ENCODE measurements at places on chromosomes 4 and X.
A peak's percentile ranks its signal among the peaks of the same experiment; 100 is the strongest.

- DNase-seq: peak; percentile 1
Measured at GRCh38 chrX:140817943-140818342, 108.4 kb downstream of the LINC00632 start.

DNA sequence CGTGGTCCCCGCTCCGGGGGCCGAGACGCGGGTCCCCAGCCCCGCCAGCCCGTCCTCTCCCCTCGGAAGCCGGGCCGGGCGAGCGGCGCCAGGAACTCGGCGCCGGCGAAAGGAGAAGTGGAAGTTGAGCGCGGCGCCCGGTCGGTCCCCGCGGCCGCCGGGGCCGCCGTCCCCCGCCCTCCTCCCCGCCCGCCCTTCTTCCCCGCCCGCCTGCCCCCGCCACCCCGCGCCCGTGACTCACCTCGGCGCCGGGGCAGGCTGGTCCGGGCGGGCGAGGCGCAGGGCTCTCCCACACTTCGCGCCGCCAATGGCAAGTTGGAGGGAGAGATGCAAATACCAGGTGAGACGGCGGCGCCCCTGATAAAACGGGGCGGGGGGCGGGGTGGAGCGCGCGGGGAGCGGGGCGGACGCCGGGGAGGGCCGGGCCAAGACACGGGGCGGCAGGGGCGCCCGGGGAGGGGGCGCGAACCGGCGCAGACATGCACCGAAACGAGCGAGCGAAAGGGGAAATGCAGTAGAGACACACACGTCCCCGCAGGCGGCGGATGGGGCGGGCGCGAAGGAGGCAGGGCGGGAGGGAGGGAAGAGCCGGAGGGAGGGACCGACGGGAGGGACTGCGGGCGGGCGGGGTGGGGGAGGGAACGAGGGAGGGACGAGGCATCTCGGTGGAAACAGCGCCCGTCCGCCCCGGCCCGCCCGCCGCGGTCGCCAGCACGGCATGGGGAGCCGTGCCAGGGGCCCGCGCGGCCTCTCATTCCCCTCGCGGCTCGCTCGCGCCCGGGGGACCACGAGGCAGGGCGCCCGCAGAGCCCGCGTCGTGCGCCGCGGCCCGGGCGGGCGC is at the start of gene ELF4:
Gene ELF4, minus strand, starts transcription at position 119 of the 841 bp plus-strand sequence. CDS start 29,167 bp downstream, outside the sequence.
- DNase-seq: no peak

- DNase-seq: no peak
Measured at GRCh38 chrX:101429934-101430333, 21.9 kb downstream of the HNRNPH2 start.

DNA sequence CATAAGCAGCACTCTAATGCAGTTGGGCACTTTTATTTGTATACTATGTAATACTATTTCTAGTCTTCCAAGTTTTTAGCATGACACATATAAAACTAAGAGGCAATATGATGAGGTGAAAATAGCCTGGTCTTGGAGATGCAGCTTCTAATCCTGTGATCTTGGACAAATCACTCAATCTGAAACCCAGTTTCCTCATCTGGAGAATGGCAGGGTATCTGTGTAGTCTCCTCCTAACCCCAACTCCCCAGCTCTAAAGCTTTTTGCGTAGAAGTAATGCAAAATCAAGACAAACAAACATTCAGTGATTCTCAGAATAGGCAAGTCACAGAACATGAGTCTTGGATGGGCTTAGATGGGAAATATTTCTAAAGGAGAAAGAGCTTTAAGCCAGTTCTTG is 36.7 kb upstream of the IL21 start:
- DNase-seq: no peak

GRCh38 chr4:58551676-58552075 is 1441.5 kb upstream of the IGFBP7 start:
- DNase-seq: no peak

DNA sequence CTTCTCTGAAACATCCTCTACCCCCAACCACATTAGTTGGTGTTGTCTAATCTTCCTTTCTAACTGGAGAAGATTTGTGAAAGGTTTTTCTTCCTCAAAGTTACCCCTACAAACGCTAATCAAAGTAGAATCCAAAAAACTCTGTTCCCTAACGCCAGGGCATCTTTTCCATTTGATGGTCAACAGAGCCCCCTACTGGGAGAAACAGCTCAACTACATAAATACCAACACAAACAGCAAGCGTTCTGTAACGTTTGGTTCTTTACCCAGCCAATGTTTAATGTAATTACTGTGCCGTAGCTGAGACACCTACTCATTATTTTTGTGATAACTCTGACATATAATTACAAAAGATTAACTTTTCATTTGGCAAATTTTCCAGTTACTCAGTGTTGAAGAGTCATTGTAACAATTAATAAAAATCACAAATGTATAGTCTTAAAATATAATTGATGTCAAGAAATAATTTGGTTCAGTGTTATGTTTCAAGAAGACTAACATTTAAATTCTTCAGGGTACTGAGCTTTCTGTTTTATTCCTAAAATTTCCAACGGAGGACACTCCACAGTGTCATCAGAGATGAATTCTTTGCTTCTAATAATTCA is 94.9 kb upstream of the TBC1D9 start:
- peak; percentile 54 for DNase-seq

DNA sequence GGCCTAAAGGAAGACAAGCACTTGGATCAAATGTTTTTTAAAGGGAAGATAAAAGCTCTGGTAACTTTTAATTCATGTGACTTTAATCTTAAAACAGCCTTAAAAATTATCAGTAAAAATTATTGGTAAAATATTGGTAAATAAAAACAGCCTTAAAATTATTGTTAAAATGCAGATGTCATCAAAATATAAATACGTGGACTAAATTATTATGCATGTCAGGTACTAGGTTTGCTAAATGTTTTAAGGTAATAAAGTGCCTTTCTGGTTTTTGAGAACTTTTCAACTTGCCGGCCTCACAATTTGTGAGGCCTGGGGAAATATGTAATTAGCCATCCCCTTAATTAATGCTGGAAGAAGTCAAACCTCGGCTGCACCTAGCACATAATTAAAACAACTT is 147.7 kb downstream of the PRR32 start:
- DNase-seq: no peak

DNA sequence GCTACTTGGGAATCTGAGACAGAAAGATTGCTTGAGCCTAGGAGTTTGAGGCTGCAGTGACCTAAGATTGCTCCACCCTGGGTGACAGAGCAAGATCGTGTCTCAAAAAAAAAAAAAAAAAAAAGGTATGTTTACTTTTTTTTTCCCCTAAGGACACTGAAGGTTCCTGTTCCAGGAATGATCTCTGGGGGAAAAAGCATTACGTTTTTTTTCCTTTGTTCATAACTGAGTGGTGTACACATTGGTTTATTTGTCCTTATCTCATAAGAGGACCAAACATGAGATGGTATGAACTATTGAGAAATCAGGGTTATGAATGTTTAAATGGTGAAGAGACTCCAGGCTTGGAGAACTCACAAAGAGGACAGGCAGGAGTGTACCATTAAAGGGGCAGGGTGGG is 120.4 kb upstream of the IL1RAPL2 start:
- DNase-seq: no peak

- peak; percentile 57 for DNase-seq
Measured at GRCh38 chr4:176277162-176277904, 8.3 kb upstream of the ASB5 start.

DNA sequence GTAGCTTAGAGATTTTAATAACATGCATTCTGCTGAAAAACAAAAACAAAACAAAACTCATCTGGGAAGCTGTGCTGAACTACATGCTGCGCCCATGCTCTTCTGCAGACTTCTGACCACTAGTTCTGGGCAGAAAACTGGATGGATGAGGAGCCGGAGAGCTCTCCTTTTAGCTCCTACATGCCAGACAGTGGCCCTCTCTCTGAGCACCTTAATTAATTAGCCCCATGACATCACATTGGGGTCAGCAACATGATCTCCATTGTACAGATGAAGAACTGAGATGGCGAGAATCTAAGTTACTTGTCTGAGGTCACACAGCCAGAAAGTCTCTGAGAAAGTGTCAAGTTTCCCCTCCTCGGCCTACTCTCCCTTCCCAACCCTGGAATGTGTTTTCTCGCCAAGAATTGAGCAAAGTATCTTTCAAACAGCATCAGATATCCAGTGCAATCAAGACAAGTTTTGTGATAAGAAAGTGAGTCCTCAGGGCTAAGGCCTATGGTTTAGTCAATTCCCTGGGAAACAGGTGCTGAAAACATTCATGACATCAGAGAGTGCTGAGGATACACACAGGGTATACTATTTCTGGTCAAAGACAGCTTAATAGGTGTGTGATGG is 21.6 kb downstream of the SCD5 start:
- DNase-seq: no peak

DNA sequence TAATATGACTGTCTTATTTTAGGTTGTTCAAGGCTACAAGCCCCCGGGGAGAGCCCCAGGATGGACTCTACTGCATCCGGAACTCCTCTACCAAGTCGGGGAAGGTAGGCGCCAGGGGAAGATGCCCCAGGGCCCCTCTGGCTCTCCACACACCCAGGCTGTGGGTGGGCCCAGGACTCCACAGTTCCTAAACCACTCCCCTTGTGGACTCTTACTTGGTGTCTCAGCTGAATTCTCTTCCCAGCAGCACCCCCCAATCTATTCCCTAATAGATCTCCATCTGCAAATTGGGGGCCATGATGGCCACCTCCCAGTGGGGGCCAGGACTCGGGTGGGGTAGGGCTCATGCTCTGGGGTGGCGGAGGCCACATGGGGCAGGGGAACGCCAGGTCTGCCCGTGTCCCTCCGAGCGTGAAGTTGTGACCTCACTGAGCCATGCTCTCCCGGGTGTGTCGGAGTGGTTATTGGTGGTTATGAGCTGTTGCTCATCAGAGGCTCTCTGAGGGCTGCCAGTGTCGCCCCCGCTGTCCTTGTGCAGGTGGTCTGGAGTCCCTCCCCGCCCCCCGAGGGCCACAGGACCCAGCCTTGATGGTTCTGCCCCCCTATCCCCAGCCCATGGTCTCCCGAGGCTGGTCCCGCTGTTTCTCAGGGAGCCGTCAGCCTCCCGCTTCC is 11.2 kb upstream of the ADD1 start:
- DNase-seq: no peak

- no peak for DNase-seq
Measured at GRCh38 chr4:177411996-177412395, 30.2 kb downstream of the AGA start.

GRCh38 chr4:186764457-186764856 is 40.8 kb upstream of the FAT1 start:
- no peak for DNase-seq

- no peak for DNase-seq
Measured at GRCh38 chr4:165548702-165549101, 169.9 kb downstream of the CPE start.

GRCh38 chr4:12053966-12054365 is 625.3 kb upstream of the HS3ST1 start:
- no peak for DNase-seq

- no peak for DNase-seq
Measured at GRCh38 chr4:142036795-142037583, 400.6 kb downstream of the IL15 start.

- no peak for DNase-seq
Measured at GRCh38 chr4:151905197-151905596, 144.4 kb upstream of the GATB start.

DNA sequence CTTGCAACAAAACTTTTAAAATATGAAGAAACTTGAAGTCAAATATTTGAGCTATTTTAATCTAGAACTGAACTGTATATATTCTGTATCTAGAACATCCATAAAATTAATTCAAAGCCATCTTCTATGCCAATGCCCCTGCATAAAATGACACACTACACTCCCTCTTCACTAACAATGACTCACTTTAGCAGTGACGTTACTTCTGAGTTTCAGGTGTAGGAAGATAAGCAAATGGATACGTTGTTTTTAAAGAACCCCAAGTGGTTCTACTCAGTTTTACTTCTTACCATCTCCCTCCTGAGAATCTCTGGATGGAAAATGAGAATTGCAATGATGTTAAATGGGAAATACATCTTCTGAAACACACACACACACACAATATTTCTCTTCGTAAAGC is 45.2 kb downstream of the CXXC4 start:
- no peak for DNase-seq

DNA sequence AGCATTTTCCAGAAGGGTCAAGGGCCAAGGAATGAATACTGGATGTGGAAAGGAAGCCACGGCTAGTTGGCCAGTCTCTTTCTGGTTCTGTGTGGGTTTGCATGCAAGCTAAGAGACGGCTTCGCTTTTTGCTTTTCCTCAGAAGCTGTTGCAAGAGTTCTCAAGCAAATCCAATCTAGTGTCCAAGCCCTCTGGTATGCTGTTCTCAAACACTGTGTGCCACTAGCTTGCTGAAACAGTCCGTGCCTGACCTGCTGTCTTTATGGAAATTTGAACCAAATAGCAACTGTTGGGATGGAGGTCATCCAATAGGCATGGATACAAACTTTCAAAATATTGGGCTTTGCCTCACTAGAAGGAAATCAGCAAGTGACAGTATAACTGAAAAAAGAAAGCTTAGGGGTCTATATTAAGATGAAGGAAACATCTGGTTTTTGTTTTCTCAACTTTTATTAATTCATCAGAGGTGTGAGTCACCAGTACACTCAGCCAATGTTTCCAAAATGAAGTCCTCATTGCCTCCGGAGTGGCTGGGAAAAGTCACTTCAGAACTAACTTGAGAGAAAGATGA is 70.5 kb downstream of the SLC9A6 start:
- no peak for DNase-seq

DNA sequence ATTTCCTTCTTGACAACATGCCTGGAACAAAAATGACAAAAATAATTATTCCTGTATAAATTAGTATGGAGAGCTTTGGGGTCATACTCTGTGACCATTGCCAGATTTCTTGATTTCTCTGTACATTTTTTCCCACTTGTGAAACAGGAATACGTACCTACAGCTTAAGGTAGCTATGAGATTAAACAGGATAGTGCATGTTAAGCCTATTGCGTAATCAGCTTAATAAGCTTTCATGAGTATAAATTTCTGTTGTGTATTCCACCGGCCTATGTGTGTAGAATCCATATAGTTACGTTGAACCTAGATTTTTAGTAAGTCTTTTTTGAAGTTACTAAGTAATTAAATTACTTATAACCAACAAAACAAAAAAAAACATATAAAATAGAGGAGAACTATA is 334.9 kb downstream of the DCTD start:
- DNase-seq: no peak
